IMR-90 (cell line): ENCODE measurements at places on chromosomes 7 and 10. TPM values are rescaled to one million over a fixed set of nuclear protein-coding genes. Genes with fewer than 3 reads are reported as not detected.

HYAL4 gene
- not detected in 2 replicates for total RNA-seq

STEAP4 gene
- not detected in 2 replicates for total RNA-seq

CELF2 gene
- 5.6 and 6.6 TPM in 2 replicates for total RNA-seq

HOXA6 gene
- total RNA-seq = 1.4 and 1.7 TPM in 2 replicates

PPP1R3A gene
- not detected in 2 replicates for total RNA-seq

GHRHR gene
- total RNA-seq = not detected in 2 replicates

HOXA5 gene
- 19.9 and 23.9 TPM in 2 replicates for total RNA-seq

ABCB1 gene
- 0.83 and 0.90 TPM in 2 replicates for total RNA-seq

LIPN gene
- not detected in 2 replicates for total RNA-seq

RADIL gene
- total RNA-seq = 0.18 TPM in 1 of 2 replicates, not detected in the other

THAP5 gene
- 23.7 and 32.5 TPM in 2 replicates for total RNA-seq

C10orf95 gene
- total RNA-seq = not detected in 2 replicates

COL17A1 gene
- total RNA-seq = 0.18 and 0.83 TPM in 2 replicates

MOSPD3 gene
- total RNA-seq = 2.2 and 2.3 TPM in 2 replicates

ZNF212 gene
- 3.8 and 4.2 TPM in 2 replicates for total RNA-seq

MOGAT3 gene
- total RNA-seq = not detected in 2 replicates

TNRC18 gene
- total RNA-seq = 4.7 and 5.3 TPM in 2 replicates

TAF3 gene
- 1.4 TPM in 2 replicates for total RNA-seq

TBX20 gene
- total RNA-seq = 0.28 and 0.36 TPM in 2 replicates
